ENCODE measurements at places on chromosomes 11 and 22.

DNA sequence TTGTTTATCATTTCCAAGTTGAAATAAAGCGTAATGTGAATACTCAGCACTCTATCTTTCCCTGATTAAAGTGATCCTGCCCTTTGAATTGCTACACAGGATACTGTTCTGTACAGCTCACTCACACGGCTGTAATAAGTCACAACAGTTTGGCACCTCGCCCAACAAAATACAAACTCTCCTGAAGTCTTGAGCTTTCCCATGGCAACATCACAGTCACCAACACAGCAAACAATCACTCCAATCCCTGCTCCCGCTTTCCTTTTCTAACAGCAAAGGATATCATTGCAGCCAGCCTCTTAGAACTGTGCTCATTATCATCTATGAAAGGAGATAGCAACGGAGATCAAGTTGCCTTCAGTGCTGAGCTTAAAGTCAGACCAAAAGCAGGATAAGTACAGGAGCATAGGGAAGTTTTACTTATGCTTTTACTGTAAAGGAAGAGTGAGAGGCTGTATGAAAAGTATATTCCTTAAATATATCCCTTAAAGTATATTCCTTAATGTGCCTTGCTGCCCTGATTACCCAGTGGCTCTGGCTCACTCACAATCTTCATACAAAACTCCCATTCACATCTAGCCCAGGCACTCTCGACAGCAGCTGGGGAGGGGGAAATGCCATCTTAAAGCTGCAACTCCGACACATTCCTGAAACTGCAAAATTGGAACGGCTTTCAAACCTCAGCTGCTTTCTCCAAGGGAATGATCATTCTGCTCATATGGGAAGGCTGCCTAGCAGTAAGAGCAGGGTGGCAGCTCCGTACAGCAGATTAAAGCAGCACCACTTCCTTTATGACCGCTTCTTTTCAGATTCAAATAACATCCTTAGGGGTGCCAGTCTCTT, 35.8 kb downstream of the MAML2 start:
- H3K27ac ChIP-seq, result peak overlapping the region; percentile 3
- H3K36me3 ChIP-seq, result peaks cover 2% of the 10 kb centered on the region
- H3K27me3 ChIP-seq, result no peaks in the 10 kb centered on the region
- peak; percentile 69 for DNase-seq
- peaks cover 3% of the 10 kb centered on the region for H3K4me1 ChIP-seq
- H3K4me3 ChIP-seq, result no peak overlapping the region

GRCh38 chr22:41565403-41566054, 4.7 kb downstream of the CSDC2 start:
- no peak overlapping the region for H3K4me3 ChIP-seq
- no peak for DNase-seq
- H3K27ac ChIP-seq, result no peak overlapping the region
- peaks cover 24% of the 10 kb centered on the region for H3K4me1 ChIP-seq
- H3K36me3 ChIP-seq, result no peaks in the 10 kb centered on the region
- H3K27me3 ChIP-seq, result no peaks in the 10 kb centered on the region

DNA sequence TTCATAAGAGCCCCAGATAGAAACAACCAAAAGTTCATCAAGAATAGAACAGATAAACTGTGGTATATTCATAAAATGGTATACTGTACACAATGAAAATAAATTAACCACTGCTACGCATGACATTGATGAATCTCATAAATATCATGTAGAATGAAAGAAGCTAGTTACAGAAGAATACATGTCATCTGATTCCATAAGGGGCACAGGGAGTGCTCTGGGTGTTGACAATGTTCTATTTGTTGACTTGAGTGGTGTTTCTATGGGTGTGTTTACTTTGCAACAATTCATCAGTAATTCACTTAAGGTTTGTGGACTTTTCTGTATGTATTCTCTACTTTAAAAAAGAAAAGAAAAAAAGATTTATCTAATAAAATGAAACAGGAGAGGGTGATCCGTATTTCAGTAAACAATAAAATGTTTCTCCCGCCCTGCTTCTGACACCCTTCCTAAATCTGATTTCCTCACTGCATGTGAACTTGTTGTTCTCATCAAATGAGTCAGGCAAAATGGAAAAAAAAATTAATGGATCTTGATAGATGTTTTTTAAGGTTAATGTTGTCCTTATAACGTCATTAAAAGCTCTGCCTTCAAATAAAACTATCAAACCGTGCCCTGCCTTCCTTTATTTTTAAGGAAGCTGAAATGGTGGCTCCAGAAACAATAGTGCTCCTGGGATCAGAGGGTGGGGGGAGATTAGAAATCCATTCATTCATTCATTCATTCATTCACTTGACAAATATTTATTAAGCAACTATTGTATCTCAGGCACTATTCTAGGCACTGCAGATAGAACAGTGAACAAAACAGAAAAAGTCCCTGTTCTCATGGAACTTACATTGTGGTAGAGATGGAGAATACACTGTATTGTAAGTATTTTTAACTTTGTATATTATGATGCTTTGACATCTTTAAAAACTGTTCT, 77.2 kb upstream of the CD44 start:
- H3K4me1 ChIP-seq, result no peaks in the 10 kb centered on the region
- no peak overlapping the region for H3K27ac ChIP-seq
- H3K4me3 ChIP-seq, result no peak overlapping the region
- no peak for DNase-seq

DNA sequence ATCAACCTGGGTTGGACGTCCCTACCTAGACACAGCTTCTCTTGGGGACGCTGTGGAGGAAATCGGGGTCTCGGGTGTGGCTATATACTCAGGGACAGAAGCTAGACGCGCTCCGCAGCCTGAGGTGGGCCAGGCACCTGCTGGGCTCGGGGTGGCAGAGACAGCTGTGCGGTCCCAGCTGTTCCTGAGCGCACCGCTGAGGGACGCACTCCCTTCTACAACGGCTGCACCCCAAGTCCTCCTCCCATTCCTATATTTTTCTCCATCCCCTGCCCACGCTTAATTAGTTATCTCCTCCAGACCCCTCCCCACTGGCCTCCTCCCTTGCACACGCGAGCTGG, 188 bp upstream of the MTNR1B start:
- H3K27me3 ChIP-seq, result peaks cover 15% of the 10 kb centered on the region
- H3K4me3 ChIP-seq, result no peak overlapping the region
- H3K4me1 ChIP-seq, result no peaks in the 10 kb centered on the region

- peaks cover 29% of the 10 kb centered on the region for H3K36me3 ChIP-seq
- DNase-seq, result peak; percentile 59
Observed at GRCh38 chr11:66002648-66003225, 434 bp downstream of the BANF1 start.

GRCh38 chr11:29534836-29535235, 482.0 kb downstream of the KCNA4 start:
- no peaks in the 10 kb centered on the region for H3K27me3 ChIP-seq
- H3K4me1 ChIP-seq, result no peaks in the 10 kb centered on the region
- no peak overlapping the region for H3K27ac ChIP-seq

DNA sequence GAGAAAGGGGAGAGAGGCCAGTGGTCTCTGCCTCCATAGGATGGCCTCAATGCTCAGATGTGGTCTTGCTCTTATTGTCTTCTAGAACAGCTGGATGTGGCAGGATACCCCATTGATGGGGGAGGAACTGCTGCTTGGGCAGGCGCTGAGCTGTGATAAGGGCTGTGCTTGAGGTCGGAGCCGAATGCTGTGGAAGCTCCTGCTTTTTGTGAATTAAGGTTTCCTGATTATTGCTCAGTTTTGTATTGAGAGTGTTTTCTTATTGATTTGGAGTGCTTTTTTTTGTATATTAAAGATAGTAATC, 57.2 kb downstream of the CABIN1 start:
- H3K27ac ChIP-seq, result no peak overlapping the region
- no peaks in the 10 kb centered on the region for H3K4me1 ChIP-seq
- no peaks in the 10 kb centered on the region for H3K27me3 ChIP-seq
- H3K4me3 ChIP-seq, result no peak overlapping the region

- peaks cover 33% of the 10 kb centered on the region for H3K4me1 ChIP-seq
- H3K27ac ChIP-seq, result no peak overlapping the region
- no peak for DNase-seq
- H3K4me3 ChIP-seq, result no peak overlapping the region
- no peaks in the 10 kb centered on the region for H3K27me3 ChIP-seq
Observed at GRCh38 chr22:24141586-24141985, 39.7 kb upstream of the SUSD2 start.

DNA sequence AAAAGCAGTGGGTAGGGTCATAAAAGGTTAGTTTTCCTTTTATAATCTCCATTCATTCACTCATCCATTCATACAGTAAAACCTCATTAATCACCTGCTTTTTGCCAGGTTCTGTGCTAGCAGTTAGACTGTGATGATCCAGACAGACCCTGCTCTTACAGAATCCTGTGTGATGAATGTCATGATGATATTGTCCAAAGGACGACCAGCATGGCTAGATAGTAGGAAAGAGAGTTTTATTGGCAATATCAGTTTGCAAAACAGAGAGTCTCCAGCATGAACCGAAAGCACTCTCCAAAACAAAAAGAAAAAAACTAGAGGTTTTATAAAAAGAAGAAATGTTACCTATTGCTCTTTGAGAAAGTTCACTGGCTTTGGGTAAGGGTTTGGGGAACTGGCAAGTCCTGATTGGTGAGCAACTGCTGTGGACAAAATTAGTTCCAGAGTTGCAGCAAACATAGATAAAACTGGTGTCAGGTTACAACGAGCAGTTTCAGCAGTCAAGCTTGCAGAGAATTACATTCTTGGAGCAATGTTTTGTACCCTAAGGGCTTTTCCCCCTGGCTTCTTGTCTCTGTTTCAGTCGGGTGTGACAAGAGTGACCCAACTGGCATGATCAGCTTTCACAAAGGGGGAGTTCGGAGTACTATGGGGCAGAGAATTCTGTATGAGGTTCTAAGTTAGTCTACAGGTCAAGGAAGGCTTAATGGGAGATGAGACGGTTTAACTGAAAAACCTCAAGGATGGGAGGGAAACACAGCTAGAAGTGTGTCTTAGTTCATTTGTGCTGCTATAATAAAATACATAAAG, 58.3 kb downstream of the HSD17B12 start:
- DNase-seq, result peak; percentile 75
- H3K27ac ChIP-seq, result peak overlapping the region; percentile 82
- peaks cover 21% of the 10 kb centered on the region for H3K4me1 ChIP-seq
- peaks cover 11% of the 10 kb centered on the region for H3K36me3 ChIP-seq
- no peak overlapping the region for H3K4me3 ChIP-seq

DNA sequence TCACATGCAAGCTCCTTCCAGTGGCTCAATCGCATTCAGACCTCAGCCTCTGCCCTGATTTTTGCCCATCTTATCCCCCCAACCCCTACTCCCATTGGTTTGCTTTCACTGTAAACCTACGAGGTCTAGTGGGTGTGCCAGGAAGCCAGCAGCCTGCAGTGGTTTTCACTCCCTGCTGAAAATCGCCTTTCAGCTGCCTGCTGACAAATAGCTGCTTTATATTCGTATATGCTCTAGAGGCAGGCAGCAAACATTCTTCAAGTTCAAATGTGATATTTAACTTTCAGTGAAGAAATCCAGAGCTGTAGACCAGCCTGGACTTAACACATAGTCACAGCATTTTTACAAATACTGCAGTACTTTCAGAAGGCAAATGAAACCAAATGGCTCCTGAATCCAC, 92.8 kb upstream of the APOA1 start:
- no peaks in the 10 kb centered on the region for H3K4me1 ChIP-seq
- no peak for DNase-seq
- H3K27me3 ChIP-seq, result no peaks in the 10 kb centered on the region
- H3K36me3 ChIP-seq, result peaks cover 3% of the 10 kb centered on the region
- H3K27ac ChIP-seq, result no peak overlapping the region
- H3K4me3 ChIP-seq, result no peak overlapping the region

DNA sequence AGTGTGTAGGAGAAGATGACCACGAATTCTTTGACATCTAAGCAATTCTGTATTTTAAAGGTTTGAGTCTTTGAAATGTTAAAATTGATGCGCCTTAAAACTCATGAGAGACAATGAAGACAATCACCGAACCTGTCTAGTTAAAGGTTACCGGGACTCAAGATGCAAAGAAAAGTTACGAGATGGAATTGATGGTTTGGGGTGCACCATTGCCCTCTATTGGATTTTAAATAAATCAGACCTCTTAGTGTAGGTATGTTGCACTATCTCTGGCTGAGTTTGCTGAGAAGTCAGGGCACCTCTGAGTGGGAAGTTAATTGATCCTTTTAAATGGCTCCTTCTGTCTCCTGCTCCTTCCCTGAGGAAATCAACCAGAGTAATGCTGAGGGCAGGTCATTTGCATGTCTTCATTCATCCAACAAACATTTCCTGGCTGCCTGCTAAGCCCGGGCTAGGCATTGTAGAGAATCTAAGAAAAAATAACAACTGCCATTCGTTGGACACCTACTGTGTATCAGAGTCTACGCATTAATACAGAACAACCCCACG, 19.4 kb upstream of the TMA7B start:
- no peaks in the 10 kb centered on the region for H3K36me3 ChIP-seq
- no peak overlapping the region for H3K27ac ChIP-seq
- H3K4me3 ChIP-seq, result no peak overlapping the region
- no peaks in the 10 kb centered on the region for H3K4me1 ChIP-seq
- no peak for DNase-seq

DNA sequence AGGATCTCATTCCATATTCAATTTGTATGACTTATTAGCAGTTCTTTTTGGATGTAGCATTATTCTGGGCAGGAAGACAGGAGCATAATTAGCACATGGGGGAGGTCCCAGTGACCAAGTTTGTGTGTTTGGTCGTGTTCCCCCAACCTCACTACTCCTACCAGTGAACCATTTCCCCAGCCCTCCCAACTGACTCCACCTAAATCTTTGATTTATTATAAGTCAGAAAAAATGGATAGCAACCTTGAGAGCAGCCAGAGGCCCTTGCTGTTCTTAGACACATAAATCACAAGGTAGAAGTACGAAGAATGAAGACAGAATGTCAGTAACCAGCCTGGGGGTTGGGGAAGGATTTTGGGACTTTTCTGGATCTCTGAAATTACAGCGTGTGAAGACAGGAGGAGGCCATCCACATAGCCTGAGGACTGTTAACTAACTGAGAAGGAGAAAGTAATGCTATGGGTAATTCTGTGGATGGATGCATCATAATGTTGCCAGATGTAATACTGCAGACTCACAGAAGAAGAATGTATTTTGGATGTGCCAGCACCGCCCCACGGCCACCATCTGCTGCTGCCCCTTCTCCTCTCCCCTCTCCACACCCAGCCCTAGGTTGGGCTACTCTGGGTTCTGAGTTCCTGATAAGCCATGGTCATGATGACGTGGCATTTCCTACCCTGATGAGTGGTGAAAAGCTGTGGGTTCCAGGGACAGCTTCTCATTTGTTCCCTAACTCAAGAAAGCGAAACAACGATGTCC, 124.3 kb upstream of the TTC12 start:
- H3K4me3 ChIP-seq, result no peak overlapping the region
- no peak overlapping the region for H3K27ac ChIP-seq
- DNase-seq, result no peak
- H3K36me3 ChIP-seq, result no peaks in the 10 kb centered on the region
- H3K4me1 ChIP-seq, result peaks cover 7% of the 10 kb centered on the region
- no peaks in the 10 kb centered on the region for H3K27me3 ChIP-seq
